Stimulated activated CD8-positive, alpha-beta memory T cell treated with anti-CD3 and anti-CD28 coated beads, Interleukin-12 subunit alpha, Interleukin-12 subunit beta, amount 100 ng/mL, for 1 hour (primary cell): ENCODE measurements at places on chromosomes 5 and 9.

- DNase-seq, result no peak
Observed at GRCh38 chr9:25418974-25419373, 259.3 kb downstream of the TUSC1 start.

- DNase-seq, result peak; percentile 53
Observed at GRCh38 chr5:172114875-172115422, 73.1 kb downstream of the STK10 start.

GRCh38 chr9:85528607-85529006 lies 213.1 kb downstream of the AGTPBP1 start:
- no peak for DNase-seq

GRCh38 chr5:99775189-99775588 lies 760.0 kb upstream of the FAM174A start:
- no peak for DNase-seq

- DNase-seq, result no peak
Observed at GRCh38 chr5:169923988-169924387, 56.3 kb downstream of the INSYN2B start.

DNA sequence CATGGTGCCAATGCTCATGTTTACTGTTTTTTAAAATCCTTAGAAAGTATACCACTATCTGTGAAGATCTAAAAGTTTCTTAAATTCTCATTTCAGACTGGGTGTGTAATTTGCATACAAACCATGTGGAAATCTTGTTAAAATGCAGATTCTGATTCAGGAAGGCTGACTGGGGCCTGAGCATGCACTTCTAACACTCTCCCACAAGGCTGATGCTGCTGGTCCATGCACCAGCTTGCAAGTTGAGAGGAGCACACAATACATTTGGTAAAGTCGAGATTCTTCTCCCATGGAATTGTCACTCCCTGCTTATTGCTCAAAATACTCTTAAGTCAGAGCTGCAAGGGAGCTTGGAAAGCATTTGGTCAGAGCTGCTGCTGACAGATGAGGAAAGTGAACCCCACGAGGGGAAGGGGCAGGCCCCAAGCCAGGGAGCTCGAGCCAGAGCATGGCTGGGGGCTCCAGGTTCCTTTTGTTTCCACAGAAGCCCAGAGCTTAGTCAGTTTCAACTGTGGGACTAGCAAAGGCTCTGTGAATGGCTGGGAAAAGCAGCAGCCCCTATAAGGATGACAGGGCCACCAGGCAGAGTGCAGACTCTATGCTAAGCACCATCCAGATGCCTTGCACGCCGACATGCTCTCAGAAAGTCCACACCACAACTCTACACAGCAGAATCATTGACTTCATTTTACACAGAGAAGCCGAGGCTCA lies 93.5 kb upstream of the HAND1 start:
- no peak for DNase-seq

- no peak for DNase-seq
Observed at GRCh38 chr5:16417398-16418074, 48.1 kb downstream of the ZNF622 start.
